ENCODE measurements at places on chromosomes 16 and 17. TPM values are rescaled to one million over a fixed set of nuclear protein-coding genes. Genes with fewer than 3 reads are reported as not detected.

GRCh38 chr17:16371742-16372141 is 9.1 kb upstream of the UBB start:
- no peak for DNase-seq

GRCh38 chr16:52581530-52581929 is 34.6 kb upstream of the TOX3 start:
- no peak for DNase-seq

DNA sequence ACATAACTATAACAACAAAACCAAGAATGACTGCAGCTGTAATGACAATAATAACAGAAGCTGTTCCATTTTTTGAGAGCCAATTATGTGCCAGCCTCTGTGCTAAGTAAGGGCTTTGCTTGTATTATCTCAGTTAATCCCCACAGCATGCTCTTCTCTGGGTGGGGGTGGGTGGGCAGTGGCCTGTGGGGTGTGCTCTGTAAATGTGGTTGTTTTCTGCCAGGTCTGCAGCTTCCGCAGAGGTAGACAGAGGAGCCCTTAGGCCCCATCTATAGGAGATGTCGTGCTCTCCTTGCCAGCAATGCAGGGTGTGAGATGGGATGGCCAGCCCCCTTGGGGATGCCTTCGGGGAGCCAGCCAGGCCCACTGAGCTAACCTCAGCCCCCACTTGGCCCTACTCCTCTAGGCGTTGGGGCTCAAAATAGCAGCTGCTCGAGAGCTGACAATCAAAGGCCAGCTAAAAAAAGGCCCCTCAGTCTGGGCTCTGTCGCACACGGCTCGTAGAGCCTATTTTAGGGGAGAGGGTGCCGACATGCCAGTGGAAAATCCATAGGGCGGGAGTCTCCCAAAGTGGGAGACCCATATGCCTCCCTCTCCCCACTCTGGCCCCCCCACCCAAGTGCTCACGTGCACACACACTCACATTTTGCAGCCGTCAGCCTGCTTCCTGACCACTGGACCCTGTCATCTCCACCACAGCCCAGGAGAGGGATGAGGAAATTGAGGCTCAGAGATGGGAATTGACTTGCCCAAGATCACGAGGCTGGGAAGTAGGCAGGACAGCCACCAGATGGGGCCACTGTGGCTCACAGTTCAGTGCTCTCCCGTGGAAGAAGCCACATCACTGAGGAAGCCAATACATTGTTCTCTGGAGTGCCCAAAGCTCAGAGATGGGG is 15.8 kb downstream of the CDH16 start:
- DNase-seq: no peak

Gene MEOX1
- not detected for total RNA-seq

All from H4 (cell line).